ENCODE measurements at places on chromosomes 3 and 15.

GRCh38 chr3:161977063-161977462, 480.5 kb downstream of the OTOL1 start:
- no peak for DNase-seq

GRCh38 chr3:116256843-116257485, 188.3 kb downstream of the LSAMP start:
- DNase-seq, result no peak

DNA sequence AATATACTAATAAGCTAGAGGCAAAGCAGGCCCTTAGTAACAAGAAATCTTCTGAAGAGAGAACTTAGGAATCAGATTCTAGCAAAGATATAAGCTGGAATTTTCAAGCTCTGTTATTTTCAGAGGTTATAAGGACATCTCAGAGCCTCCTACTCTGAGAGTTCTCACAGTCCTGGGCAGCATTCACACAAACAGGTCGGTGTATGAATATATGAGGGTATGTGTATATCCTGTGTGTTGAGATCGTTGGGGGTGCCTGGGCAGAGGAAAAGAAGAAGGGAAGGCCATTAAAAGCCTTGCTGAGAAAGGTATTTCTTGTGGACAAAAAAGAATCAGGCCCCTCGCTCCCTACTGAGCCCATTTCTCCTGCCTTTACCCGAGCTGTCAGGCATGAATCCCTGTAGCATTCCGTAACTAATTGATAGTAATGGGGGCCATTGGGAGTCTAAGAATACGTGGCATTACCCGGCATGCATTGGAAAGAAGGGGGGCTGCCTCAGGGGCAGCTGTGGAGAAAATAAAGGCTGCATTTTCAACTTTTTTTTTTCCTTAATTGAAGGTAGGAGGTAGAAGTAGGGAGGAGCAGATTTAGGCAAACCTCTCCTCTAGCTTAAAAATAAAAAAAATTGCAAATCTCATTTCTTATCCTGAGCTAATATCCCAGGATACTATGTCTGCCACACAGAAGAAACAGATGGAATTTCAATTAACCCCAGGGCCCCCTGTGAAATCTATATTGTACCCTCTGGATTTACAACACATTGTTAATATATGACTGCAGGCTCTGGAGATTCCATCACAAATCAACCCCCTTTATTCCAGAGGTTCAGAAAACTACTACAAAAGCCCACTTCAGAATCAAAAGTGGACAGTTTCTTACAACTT, 103.8 kb downstream of the GTPBP8 start:
- no peak for DNase-seq

- DNase-seq, result no peak
These were observed 299.2 kb downstream of the CNTN3 start for GRCh38 chr3:74315291-74315690.

GRCh38 chr15:52102463-52102862, 10.1 kb downstream of the BCL2L10 start:
- peak; percentile 22 for DNase-seq

DNA sequence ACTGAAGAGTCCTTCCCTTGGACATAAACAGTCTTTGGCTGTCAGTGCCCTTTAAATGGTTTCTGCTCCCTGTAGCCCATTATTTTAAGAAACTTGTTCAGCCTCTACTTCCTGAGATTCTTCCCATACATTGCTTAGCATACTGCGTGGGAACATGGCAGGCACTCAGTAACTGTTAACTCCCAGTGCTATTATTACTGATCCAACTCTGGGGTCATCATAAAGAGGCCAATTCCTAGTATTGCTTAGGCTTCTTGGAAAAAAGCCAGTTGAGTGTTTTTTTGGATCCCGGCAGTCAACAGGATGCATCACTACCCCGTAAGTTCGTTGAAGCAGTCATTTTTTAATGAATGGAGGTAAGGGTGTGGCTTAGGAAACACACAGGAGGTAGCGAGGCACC, 206.2 kb upstream of the ADAMTS9 start:
- DNase-seq, result no peak

DNA sequence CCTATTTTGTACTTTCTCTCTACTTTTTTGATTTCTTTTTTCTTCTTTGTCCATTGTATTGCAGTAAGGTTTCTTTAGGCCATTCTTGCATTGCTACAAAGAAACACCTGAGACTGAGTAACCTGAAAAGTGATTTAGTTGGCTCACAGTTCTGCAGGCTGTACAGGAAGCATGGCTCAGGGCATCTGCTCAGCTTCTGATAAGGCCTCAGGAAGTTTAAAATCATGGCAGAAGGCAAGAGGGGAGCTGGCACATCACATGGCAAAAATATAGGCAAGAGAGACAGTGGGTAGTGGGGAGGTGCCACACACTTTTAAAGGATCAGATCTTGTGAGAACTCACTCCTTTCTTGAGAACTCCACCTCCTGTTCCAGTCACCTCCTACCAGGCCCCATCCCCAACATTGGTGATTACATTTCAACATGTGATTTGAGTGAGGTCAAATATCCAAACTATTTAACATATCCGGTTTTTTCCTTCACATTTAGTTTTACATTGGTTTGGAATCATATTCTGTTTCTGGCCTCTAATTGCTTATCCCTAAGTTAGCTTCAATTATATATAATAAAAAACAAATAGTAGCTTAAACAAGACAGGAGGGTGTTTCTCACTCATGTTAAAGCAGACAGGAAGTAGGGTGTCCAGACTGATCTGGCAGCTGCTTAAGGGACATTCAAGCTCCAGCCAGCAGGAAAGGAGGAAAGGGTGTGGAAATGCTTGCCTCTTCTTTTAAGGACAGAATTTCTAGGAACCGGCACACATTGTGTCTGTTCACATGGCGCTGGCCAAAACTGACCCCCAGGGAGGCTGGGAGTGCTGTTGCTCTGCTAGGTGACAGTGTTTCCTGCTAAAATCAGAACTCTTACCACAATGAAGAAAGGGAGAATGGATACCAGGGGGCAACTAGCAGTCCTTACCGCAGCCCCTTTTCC, 28.8 kb upstream of the SKOR1 start:
- no peak for DNase-seq

- no peak for DNase-seq
These were observed 34.2 kb downstream of the IDH2 start for GRCh38 chr15:90067953-90068606.
